Islet precursor cell (in vitro differentiated cells): ENCODE measurements at places on chromosomes 12 and 14.

DNA sequence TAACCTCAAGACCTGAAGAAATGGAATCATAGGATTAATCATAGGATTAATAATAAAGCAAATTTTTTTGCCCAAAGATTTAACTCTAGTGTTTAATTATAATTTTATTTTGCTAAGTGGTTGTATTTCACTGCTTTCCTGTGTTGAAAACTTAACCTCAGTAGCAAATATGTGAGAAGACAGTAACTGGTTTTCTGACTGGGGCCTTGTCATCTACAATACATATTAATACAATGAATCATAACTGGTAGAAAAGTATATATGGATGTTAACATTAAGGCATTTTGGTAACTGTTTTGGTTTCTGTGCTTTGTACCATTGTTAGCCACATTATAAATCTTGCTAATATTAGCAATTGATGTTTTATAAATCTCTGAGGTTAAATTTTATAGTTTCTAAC, 92.2 kb downstream of the ACSS3 start:
- DNase-seq = no peak

GRCh38 chr12:1474574-1475153, 119.7 kb downstream of the FBXL14 start:
- peak; percentile 83 for DNase-seq

- DNase-seq = no peak
Observed at GRCh38 chr14:44422699-44423098, 84.4 kb downstream of the FSCB start.

- DNase-seq = no peak
Observed at GRCh38 chr14:61474015-61474414, 152.6 kb downstream of the PRKCH start.

DNA sequence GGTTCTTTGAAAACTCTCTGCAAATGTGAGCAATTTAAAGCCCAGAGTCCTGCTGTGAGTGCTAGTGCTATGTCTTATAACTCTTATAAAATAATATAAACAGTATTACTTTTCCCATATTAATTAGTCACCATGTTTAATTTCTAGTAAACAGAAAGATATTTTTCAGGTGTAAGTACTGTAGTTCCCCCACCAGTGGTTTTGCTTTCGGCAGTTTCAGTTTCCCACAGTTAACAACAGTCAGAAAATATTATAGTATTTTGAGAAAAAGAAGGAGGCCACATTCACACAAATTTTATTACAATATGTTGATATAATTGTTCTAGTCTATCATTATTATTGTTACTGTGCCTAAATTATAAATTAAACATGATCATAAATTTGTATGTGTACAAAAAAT, 800.5 kb downstream of the LRFN5 start:
- DNase-seq = no peak

- DNase-seq = no peak
Observed at GRCh38 chr12:49233842-49234526, 30.9 kb upstream of the TUBA1C start.
